Neural progenitor cell (in vitro differentiated cells): ENCODE measurements at places on chromosomes 11 and 22.

DNA sequence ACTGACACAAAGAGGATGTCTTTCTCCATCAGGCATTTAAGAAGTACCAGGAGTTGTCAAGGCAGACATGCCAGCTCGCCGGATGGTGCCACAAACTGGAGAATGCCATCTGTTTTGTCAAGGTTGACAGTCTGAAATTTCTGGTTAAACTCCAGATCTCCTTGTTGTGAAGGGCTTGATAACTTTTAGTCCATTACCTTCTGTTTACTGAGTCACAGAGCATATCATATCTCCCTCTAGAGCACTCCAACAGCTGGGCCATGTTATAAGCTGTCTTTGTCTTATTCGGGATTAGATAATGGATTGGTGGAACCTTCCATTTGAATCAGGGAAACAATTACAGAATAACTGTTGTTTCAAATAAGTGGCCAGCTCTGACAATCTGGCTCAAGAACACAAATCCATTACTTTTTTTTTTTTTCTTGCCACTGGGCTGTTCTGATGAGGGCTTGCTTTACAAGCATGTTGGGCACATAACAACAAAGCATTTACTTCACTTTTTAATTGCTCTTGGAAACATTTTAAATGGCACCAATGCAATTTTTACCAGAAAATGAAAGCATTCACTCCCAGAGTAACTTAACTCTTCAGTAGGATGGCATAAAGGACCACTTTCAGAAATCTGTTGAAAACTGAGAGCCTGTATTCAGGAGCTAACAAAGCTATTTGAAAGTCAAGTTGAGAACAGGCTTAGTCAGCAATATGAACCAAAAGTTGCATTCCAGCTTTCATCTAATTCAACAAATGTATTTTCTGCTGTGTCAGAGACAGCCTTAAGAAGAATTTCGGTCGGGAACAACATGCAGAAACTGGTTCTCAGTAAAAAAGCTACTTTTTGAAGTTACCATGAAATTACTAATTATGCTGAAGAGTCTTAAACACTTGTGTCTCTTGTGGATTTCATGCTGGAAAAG is 227.6 kb upstream of the PITPNB start:
- DNase-seq = no peak

- DNase-seq = no peak
Measured at GRCh38 chr11:121067962-121068647, 32.9 kb upstream of the TECTA start.

- DNase-seq = no peak
Measured at GRCh38 chr11:48079596-48079995, 99.2 kb downstream of the PTPRJ start.

- DNase-seq = no peak
Measured at GRCh38 chr11:6687876-6688275, 4.7 kb upstream of the MRPL17 start.

DNA sequence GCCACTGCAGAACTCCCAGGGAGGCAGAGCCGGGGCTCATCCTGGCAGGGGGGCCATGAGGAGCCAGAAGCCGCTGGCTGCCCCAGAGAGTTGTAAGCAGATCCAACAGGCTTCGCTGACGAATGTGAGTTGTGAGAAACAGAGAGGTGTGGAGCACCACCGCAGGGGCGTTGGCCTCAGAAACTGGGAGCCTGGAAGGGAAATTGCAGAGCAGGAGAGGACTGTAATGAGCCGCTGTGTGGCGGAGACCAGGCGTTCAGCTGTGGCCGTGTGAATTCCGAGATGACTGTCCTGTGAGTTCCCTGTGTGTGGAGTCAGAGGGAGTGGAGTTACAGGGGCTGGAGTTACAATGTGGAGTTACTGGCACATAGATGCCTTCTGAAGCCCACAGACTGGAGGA is 27.7 kb upstream of the ETS1 start:
- DNase-seq = no peak

DNA sequence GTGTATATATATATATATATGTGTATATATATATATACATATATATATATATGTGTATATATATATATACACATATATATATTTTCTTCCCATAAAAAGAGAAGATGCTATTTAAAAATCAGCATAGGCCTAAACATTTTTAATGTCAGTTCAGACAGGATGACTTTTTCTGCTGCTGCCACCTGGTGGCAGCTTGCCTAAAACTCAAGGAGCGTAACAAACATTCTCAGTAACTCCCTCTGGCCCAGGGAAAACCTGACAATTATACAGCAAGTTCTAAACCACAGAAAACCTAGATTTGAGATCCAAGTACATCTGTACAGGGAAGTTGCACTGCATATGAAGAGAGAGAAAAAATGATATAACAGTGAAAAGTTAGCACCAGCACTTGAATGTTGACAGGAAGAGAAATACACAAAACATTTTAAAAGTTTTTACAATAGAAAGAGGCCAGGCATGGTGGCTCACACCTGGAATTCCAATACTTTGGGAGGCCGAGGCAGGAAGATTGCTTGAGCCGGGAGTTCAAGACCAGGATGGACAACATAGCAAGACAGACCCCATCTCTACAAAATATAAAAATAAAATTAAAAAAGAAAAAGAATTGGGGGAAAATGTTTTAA is 16.6 kb downstream of the OR8A1 start:
- DNase-seq = peak; percentile 76

GRCh38 chr11:12066799-12067508 is 43.4 kb upstream of the MICAL2 start:
- DNase-seq = peak; percentile 48

DNA sequence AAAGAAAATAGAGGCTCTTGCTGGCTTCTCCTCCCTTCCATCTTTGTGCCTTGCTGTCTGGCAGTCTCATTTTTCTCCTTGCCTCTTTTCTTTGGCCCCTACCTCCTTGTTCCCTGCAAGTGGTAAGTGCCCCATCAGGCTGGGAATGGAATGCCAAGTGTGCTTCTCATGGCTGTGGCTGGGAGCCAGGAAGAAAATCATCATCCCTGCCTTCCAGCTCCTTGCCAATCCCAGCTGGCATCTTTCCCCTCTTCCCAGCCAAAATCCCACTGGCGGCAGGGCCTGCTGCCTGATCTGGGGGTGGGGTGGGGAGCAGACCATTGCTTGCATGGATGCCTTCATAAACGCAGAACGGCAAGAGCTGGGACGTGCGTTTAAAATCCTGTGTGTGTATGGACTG is 27.0 kb upstream of the SLC25A18 start:
- no peak for DNase-seq

DNA sequence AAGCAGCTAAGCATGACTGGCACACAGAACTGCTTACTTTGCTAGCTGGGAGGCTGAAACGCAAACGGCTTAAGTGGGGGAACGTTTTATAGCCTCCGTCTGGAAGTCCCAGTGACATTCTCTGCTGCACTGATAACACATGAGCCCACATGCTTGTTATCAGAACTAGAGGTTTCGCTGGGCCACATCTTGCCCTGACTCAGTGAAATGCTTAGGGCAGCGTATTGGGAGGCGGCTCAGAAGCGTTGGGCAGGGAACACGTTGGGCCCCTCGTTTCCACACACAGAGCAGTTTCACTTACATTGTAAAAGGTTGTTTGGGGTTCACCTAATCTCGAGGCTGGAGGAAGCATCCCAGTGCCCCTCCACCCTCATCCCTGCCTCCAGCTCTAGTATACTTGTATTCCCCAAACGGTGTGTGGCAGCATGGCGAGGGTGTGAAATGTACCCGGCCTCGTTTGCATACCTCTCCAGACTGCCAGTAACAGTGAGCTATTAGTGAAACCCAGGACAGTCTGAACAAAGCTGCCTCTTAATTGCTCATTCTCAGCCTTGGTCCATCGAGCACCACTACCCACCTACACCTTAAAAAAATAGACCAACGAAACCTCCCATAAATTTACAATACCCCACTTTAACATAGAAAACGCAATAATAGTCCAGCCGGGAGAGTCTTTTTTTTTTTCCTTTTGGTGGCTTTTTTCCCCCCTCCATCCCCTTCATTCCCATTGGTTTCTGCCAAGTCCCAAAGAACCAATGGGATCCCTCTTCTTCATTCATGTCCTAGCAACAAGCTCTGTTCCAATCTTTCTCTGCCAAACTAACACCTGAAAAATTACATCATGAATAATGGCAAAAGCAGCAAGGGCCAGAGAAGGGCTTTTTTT is 218.8 kb upstream of the SORL1-AS1 start:
- DNase-seq = no peak

DNA sequence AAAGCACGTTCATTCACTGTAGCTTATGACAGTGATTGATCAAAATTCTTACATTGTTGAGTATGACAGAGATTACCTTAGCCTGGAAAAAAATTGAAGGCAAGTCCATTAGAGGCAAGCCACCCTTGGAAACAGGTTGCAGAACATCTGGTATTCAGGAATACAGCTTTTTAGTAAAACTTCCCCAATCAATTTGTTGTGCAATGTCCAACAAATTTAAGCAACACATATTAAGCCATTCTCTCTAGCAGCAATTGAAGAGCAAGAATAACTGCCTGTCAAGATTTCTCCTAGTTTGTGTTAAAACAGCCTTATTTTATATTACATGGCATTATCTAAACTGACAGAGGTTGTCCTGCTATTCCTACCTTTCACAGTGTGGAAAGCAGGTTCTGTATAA is 37.0 kb downstream of the BCL2L13 start:
- DNase-seq = no peak

GRCh38 chr22:43745783-43746356 is 66.2 kb downstream of the EFCAB6 start:
- DNase-seq = no peak

DNA sequence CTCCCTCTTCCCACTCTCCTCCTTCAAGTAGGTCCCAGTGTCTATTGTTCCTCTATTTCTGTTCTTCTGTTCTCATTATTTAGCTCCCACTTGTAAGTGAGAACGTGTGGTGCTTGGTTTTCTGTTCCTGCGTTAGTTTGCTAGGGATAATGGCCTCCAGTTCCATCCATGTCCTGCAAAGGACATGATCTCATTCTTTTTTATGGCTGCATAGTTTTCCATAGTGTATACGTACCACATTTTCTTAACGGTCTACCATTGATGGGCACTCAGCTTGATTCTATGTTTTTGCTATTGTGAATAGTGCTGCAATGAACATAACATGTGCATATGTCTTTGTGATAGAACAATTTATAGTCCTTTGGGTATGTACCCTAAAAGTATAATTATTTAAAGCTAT is 26.2 kb downstream of the C2CD3 start:
- no peak for DNase-seq

DNA sequence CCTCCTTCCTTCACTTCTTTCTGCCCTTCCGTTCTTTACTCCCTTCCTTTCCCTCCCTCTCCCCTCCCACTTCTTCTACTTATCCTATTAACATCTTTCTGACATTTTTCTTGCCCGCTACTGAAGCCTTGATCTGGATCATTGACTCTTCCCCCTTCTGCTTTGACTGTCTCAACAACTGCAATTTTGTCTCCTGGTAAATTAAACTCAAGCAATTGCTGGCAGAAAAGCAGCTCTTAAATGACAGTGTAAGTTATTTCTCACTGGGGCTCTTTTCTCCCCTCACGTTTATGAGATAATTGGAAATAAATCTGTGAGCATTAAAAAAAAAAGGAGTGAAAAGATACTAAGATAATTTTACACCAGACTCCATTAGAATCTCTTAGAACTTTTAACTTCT is 120.0 kb downstream of the SLC17A6 start:
- DNase-seq = no peak

GRCh38 chr11:72421351-72421750 is 13.0 kb downstream of the CLPB start:
- no peak for DNase-seq

DNA sequence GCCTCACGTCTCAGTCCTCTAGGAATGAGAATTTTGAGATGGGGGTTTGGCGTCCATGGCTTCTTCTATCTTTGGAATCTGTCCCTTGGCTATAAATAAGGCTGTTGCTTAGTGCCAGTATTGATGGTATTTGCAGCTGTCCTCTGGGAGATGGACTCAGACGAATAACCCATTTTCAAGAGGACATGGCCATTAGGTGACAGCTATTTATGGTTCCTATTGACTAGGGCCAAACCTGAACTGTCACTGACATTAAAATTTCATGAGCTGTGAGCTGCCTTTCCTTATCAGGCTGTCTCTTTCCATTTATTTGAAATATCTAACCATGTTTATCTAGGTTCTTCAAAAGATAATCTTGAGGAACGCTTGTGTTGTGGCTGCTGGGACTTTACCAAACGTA is 92.7 kb downstream of the NAV2 start:
- DNase-seq = no peak

DNA sequence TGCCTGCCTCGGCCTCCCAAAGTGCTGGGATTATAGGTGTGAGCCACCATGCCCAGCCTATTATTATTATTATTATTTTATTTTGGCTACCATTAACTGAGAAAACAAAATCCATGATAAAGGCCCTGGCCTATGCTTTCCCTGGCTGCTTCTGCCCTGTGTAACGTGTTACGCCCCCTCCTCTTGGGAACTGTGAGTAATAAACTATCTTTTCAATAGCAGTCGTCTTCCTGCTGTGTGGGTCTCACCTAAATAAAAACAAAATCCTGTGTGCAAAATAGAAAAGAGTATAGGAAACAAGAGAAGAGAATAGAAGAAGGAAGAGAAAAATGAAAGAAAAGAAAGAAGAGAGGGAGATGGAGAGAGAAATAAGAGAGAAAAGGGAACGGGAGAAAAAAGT is 237.0 kb downstream of the MIAT start:
- no peak for DNase-seq

GRCh38 chr11:85464283-85464682 is 162.9 kb downstream of the DLG2 start:
- peak; percentile 8 for DNase-seq

GRCh38 chr22:41550952-41551491 is 6.8 kb upstream of the POLR3H start:
- DNase-seq = no peak

DNA sequence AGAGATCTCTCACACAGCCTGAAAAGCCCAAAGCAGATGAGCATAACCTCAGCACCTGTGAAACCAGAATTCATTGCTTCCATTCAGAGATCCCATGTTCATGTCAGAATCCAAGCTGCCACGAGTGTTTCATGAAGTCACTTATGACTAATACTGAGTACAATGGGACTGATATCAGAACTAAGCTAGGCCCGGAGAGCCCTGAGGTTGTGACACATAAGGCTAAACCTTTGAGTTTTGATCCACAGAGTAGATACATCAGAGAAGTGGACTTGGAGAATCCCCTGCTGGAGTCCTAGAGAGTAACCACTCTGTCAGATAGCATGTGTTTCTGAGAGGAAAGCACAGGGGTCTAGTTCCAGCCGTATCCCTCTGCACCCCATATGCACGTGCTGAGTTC is 890 bp upstream of the GLYATL1 start:
- no peak for DNase-seq

- no peak for DNase-seq
Measured at GRCh38 chr11:103968685-103969084, 67.8 kb upstream of the DDI1 start.

DNA sequence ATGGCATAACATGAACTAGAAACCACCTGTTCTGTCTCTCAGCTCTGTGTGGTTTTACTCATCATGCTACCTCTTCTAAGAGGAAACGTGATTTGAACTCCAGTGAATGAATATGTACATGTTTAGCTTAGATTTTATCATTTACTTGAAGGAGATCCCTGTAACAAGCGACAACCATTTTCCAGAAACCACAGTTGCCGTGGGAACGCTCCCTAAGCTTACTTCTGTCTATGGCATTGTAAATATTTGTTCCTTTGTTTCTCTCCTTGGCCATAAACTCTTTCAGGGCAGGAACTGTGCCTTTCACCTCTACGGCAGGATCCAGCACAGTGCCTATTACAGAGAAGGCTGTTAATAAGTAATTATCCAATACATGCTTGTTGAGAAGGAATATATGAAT is 17.1 kb upstream of the TPH1 start:
- no peak for DNase-seq
